ENCODE measurements at places on chromosomes 12 and 14.

DNA sequence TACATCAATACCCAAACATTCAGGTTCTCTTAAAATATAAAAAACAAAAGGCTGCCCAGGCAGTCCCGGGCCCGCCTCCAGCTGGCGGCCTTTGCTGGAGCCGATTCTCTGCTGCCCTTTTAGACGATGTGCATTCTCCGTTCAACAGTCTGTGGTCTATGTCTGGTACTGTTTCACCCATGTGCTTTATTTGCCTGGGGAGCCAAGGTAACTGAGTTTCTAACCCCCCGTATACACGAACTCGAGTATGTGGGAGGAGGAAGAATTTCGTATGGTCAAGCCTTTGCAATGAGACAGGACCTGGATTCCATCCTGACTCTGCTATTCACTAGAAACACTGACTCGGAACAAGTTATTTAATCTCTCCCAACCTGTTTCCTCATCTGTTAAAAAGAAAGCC is 54.1 kb upstream of the GPR68 start:
- H3K36me3 ChIP-seq: peaks cover 100% of the 10 kb centered on the region
- no peaks in the 10 kb centered on the region for H3K27me3 ChIP-seq
- H3K4me3 ChIP-seq: no peak overlapping the region
- no peak for DNase-seq

GRCh38 chr12:32836710-32837109 is 59.9 kb downstream of the PKP2 start:
- H3K27me3 ChIP-seq: no peaks in the 10 kb centered on the region
- H3K4me1 ChIP-seq: no peaks in the 10 kb centered on the region
- no peak overlapping the region for H3K27ac ChIP-seq
- H3K36me3 ChIP-seq: no peaks in the 10 kb centered on the region
- DNase-seq: no peak

DNA sequence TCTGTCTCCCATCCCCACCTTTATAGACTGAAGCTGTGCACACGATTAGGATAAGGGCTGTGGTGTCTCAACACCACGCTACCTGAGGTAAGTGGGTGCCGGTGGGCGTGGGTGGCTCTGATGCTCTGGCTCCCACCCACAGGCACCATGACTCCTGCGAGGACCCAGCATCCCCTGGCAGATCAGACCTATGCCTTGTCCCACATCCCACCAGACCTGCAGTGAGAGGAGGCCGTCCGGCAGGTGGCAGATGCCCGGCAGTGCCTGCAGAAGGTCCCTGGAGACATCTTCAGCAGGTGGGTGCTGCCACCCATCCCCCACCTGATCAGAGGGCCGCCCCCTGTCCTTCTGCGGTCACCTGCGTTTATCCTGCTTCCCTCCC is 104.4 kb upstream of the PRB2 start:
- no peak for DNase-seq
- no peak overlapping the region for H3K4me3 ChIP-seq
- no peak overlapping the region for H3K27ac ChIP-seq
- H3K4me1 ChIP-seq: peaks cover 4% of the 10 kb centered on the region

DNA sequence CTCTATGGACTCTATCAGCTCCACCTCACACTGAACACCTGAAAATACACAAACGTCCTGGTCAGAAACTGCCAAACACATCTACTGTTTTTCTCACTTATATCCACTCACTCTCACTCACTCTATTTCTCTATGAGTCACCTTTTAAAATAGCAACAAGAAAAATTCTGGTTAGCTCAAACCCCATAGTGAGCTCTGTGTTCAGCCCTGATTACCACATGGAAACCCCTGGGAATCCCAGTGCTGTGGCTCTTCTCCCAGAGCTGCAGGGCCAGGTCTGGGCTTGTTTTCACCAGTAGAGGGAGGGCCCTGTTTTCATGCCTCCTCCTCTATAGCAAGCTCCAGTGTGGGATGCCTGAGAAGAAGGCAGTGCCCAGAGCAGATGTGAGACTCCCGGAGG is 1126.1 kb downstream of the TMEM121 start:
- H3K36me3 ChIP-seq: no peaks in the 10 kb centered on the region
- H3K4me1 ChIP-seq: no peaks in the 10 kb centered on the region
- H3K27ac ChIP-seq: no peak overlapping the region
- no peak overlapping the region for H3K4me3 ChIP-seq
- H3K27me3 ChIP-seq: no peaks in the 10 kb centered on the region
- DNase-seq: no peak

GRCh38 chr14:77543240-77543551 is 44.6 kb upstream of the ISM2 start:
- H3K4me1 ChIP-seq: no peaks in the 10 kb centered on the region
- no peak overlapping the region for H3K27ac ChIP-seq
- DNase-seq: no peak
- peaks cover 1% of the 10 kb centered on the region for H3K36me3 ChIP-seq
- H3K27me3 ChIP-seq: no peaks in the 10 kb centered on the region
- H3K4me3 ChIP-seq: no peak overlapping the region

GRCh38 chr12:46831335-46832129 is 5.7 kb upstream of the SLC38A4 start:
- H3K27ac ChIP-seq: no peak overlapping the region
- H3K4me1 ChIP-seq: peaks cover 4% of the 10 kb centered on the region
- peaks cover 12% of the 10 kb centered on the region for H3K27me3 ChIP-seq
- no peak for DNase-seq
- H3K4me3 ChIP-seq: no peak overlapping the region

DNA sequence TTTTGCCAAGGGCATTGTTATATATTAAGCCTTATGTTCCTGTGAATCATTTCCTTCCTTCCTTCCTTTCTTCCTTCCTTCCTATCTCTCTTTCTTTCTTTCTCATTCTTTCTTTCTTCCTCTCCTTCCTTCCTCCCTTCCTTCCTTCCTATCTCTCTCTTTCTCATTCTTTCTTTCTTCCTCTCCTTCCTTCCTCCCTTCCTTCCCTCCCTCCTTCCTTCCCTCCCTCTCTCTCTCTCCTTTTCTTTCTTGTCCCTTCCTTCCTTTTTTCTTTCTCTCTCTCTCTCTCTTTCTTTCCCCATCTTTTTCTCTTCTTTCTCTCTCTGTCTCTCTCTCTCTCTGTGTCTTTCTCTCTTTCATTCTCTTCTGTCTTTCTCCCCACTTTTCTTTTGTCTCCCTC is 226.6 kb downstream of the ETNK1 start:
- H3K27ac ChIP-seq: no peak overlapping the region
- H3K36me3 ChIP-seq: no peaks in the 10 kb centered on the region
- DNase-seq: no peak
- no peaks in the 10 kb centered on the region for H3K27me3 ChIP-seq

GRCh38 chr12:11162502-11162901 is 8.5 kb upstream of the SMIM10L1 start:
- peaks cover 7% of the 10 kb centered on the region for H3K36me3 ChIP-seq
- DNase-seq: no peak
- H3K4me1 ChIP-seq: peaks cover 3% of the 10 kb centered on the region
- no peaks in the 10 kb centered on the region for H3K27me3 ChIP-seq

DNA sequence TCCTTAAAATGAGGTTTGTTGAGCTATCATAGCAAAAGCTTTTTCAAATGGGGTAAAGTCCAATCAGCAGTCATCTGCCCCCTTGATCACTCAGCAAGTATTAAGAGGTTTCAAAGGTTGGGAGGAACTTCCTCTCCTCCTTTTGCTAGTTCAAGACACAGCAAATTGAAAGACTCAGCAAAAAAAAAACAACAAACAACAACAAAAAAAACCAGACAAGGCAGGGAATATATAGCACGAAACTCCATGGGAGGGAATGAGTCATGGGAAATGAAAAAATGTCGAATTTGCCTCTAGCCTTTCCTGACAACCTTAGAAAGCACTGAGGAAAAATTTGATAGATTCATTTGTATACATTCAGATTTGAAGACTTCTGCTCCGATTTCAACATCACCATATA is 1.6 kb upstream of the SLC7A8 start:
- peaks cover 6% of the 10 kb centered on the region for H3K4me1 ChIP-seq
- no peak for DNase-seq
- H3K4me3 ChIP-seq: no peak overlapping the region

DNA sequence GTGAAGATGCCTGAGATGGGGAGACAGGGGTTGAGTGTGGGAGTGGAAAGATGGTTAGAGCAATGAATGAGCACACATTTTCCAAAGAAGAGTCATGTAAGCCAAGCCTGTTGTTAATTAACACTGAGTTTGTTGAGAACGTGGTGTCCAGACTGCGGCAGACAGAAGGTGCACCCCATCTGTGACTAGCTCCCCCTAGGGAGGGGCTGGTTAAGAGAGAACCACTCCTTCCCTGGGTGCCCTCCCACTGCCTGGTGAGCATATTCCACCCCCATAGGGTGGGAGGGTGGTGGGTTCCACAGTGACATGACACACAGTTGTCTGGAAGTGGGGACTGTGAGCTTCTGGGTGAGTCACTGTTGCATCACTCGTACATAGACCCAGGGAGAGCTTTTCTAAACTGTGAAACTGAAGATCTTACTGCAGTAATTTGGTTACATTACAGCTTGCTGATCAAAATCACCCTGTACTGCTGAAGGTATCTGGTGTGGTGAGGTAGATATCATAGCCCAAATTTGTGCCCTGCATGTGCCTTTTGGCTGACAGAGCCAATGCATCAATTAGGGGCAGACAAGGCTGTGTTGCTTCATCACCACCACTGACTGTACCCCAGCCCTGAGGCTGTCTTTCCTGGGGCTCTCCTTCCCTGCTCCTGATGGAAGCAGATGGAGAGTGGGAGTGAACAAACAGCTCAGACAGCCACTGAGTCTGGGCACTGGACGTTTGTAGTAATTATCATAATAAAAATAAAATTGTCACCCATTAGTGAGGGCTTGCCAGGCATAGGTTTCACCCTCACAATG is 150.9 kb downstream of the EMP1 start:
- no peak overlapping the region for H3K27ac ChIP-seq
- H3K4me3 ChIP-seq: no peak overlapping the region
- H3K4me1 ChIP-seq: no peaks in the 10 kb centered on the region
- no peaks in the 10 kb centered on the region for H3K27me3 ChIP-seq

DNA sequence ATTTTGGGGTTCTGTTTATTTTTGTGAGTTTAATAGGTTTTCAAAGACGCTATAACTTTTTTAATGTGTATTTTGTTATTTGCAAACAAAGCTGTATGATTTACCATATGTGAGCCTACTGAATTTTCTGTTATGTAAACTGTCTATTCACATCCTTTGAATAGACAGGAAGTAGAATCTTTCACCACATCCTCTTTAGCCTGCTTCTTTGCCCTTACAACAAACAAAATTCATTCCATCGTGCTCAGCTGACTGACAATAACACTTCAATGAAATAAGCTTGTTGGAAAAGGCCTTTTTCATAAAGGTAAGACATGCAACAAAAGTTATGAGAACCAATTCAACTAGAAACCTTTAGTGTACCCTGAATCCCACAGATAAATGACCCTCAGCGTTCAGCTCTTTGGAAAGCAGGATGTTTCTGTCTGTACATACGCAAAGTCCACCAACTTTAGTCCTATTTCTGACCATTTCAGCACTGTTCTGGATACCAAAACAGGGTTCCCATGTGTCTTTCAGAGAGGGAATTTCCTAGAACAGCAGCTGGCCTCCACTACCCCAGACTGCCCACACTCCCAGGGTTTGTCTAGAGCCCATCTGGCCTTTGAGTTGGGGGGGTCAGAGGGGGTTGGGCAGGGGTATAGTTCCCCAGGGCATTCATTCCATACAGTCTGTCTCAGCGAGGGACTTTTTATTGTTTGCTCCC is 71.3 kb downstream of the DUSP6 start:
- H3K27me3 ChIP-seq: no peaks in the 10 kb centered on the region
- H3K4me1 ChIP-seq: peaks cover 7% of the 10 kb centered on the region
- DNase-seq: no peak
- no peaks in the 10 kb centered on the region for H3K36me3 ChIP-seq
- H3K27ac ChIP-seq: no peak overlapping the region

DNA sequence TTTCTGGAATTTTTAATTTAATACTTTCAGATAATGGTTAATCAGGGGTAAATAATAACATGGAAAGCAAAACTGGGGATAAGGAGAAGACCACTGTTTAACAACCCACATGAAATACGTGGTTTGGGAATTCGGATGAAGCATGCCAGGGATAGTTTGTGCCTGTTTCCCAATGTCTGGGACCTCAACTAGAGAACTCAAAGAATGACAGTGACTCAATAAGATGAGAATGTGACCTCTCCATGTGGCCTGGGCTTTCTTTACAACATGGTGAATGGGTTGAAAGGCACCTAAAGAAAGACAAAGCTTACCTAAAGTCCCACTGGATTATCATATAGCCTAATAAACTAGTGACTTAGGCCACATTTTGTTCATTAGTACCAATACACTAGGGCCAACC is 460.3 kb upstream of the LRFN5 start:
- no peaks in the 10 kb centered on the region for H3K36me3 ChIP-seq
- H3K4me3 ChIP-seq: no peak overlapping the region
- no peak overlapping the region for H3K27ac ChIP-seq
- H3K4me1 ChIP-seq: no peaks in the 10 kb centered on the region

- H3K4me3 ChIP-seq: no peak overlapping the region
- H3K36me3 ChIP-seq: no peaks in the 10 kb centered on the region
- H3K4me1 ChIP-seq: no peaks in the 10 kb centered on the region
- no peak for DNase-seq
- no peak overlapping the region for H3K27ac ChIP-seq
- H3K27me3 ChIP-seq: no peaks in the 10 kb centered on the region
Measured at GRCh38 chr12:67927815-67928214, 61.4 kb upstream of the IFNG-AS1 start.

DNA sequence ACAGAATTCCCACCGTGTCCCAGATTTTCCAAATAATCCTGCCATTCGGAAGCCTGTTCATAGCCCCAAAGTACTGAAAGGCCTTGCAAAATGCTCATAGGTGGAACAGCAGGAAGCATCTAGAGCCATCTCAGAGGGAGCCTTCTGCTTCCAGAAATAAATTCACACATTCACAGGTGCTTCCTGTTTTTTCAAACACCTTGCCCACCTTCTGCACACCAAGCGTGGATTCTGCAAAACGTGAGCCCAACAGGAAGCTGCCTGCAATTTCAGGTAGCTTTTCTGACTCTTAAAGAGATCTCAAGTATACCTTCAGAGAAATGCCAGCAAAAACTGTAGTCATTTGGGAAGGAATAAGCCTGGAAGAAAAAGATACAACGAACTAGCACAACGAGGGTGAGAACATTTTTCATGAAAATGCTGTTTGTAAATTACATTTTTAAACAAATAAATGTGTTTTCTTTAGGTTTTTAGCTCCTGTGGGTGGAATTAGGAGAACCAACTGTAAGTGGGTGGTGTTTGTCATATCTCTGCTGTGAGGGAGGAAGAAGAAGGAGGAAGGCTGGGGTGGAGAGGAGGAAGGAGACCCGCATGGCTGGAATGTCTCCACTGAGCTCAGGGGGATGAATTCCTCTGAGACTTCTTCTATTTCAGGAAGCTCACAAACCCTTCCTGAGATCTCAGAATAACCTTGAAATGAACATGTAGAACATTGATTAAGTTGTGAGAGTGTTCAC is at the start of gene IFNG-AS1:
Gene IFNG-AS1, plus strand, starts transcription at position 264 of the 737 bp plus-strand sequence.
- peaks cover 10% of the 10 kb centered on the region for H3K4me1 ChIP-seq
- DNase-seq: peak; percentile 7
- H3K27me3 ChIP-seq: no peaks in the 10 kb centered on the region
- no peaks in the 10 kb centered on the region for H3K36me3 ChIP-seq

- no peaks in the 10 kb centered on the region for H3K36me3 ChIP-seq
- H3K4me3 ChIP-seq: no peak overlapping the region
- DNase-seq: no peak
- no peak overlapping the region for H3K27ac ChIP-seq
Measured at GRCh38 chr12:51678086-51678724, 87.2 kb downstream of the SCN8A start.

All from effector memory CD4-positive, alpha-beta T cell (primary cell).